Occipital lobe (tissue), 3 donors: ENCODE measurements at places on chromosomes 12 and 14.

DNA sequence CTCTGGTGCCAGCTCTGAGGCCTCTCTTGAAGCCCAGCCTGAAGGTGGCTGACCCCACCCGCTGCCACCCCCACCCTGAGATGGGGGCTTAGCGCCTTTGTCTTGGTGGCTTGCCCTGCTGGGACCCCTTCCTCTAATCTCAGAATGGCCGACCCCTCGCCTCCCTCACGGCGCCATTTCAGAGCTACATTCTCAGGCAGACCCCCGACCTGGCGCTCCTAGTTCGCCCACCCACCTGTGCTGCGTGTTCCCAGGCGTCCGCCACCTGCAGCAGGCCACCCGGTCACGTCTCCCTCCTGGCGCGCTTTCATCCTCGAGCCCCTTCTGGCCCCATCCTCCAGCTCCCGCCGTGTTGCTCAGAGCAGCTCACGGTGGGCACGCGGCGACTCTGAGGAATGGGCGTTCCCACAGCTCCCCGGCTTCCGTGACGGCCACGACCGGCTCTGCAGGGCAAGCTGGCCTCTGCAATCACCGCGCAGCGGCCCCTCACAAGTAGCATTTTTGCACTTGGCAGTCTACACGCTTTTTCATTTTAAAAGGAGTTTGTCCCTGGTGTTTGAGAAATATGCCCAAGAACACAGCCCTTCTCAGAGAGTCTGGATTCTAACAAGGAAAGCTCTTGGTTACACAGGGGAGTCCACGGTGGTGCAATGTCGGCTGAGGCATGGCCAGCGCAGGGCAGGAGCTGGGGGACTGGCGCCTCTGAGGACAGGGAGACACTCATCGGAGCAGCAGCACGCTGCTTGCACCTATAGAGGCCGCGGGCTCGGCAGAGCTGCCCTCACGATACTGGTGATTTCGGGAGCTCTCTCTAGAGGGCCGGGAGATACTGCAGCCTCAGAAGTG, 105.7 kb upstream of the C14orf180 start:
- no peak for DNase-seq

GRCh38 chr14:90111895-90112534, 50.2 kb downstream of the KCNK13 start:
- no peak for DNase-seq

GRCh38 chr12:108761226-108761625, 29.9 kb upstream of the CORO1C start:
- DNase-seq, result no peak

DNA sequence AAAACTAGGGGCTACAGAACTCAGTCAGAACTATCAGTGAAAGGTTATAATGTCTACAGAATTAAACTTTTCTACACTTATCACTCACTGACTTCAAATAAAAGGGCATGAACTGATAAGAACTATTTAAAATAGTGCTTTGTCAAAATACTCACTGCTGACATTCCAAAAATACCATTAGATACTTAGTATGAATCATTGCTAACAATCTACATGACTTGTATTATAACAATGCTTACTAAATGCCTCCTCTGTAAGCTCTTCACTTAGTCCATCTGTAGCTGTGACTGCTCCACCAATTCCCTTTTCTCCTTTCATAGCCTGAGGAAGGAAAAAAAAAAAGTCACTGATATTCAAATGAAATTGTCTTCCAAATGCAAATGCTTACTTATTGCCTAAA, 17.0 kb downstream of the NFYB start:
- no peak for DNase-seq

DNA sequence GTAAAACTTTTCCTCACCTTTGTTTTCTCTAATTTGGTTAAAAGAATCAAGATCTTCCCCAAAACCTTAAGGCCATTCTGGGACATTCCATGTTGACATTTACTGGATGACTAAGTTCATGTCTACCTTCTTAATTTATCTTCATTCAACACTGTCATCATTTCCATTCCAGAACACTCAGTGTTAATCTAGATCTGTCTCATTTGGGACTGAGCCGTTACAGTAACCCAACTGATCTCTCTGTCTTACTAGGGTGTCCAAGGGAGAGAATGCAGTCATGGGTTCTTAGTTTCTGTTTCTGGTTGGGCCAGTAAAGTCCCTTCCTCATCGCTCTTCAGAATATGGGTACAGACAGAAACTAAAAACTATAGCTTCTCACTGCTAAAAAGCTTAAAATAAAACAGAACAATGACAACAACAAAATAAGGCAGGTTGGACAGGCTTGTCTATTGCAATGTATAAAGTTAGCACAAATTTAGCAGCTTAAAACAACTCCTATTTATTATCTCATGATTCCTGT, 144.8 kb downstream of the ASCL1 start:
- DNase-seq, result no peak

GRCh38 chr12:66860752-66861750, 182.2 kb upstream of the GRIP1 start:
- peak; percentile 49 for DNase-seq

DNA sequence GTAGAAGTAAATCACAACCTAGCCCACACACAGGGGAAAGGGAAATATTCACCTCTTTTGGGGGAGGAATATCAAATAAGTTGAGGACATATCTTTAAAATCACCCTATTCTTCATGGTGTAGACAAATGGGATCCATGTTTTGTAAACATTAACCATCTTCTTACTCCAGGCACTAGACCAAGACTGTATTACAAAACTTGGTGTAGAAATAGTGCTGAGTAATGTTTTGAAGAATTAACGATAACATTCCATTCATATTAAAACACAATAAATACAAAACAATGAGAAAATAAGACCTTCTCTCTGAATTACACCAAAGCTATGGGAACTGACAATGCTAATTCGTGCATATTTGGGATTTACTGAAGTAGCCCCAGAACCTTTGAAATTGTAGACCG, 633.6 kb downstream of the BCL11B start:
- no peak for DNase-seq

GRCh38 chr14:71246539-71246938, 339.3 kb downstream of the PCNX1 start:
- no peak for DNase-seq

DNA sequence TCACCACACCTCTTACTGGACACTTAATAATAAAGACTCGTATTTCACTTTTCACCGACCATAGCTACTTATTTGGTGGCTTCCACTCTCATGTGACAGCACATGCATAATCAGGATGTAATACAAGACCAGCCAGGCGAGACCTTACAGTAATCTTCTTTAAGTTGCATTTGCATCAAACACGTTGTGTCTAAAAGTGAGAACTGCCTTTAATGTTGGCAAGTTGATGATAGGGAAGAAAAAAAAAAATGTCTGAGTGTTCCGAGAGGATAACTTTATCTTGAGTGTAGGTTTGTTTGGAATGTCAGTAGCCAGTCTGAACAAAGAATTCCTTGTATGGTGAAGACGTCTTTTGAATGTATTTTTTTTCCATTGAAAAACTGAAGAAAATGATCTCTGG, 440.4 kb downstream of the ADAMTS20 start:
- no peak for DNase-seq

GRCh38 chr14:103070263-103070885, 13.0 kb upstream of the CDC42BPB start:
- DNase-seq, result no peak

GRCh38 chr12:41205070-41205709, 17.1 kb downstream of the PDZRN4 start:
- DNase-seq, result no peak

DNA sequence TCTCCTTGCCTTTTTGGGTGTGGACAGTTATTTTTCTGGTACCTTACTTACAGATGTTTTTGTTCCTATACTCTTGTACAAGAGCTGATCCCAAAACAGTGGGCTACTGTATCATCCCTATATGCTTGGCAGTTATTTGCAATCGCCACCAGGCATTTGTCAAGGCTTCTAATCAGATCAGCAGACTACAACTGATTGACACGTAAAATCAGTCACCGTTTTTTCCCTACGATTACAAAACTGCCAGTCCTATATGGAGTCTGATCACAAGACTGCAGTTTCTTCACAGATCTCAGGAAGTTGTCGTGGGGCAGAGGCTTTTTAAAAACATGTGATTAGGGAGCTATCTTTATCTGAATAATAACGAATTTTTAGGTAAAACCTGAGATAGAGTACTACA, 1.3 kb downstream of the LYSET start:
- no peak for DNase-seq

GRCh38 chr12:71027856-71028255, 107.3 kb upstream of the PTPRR start:
- no peak for DNase-seq

DNA sequence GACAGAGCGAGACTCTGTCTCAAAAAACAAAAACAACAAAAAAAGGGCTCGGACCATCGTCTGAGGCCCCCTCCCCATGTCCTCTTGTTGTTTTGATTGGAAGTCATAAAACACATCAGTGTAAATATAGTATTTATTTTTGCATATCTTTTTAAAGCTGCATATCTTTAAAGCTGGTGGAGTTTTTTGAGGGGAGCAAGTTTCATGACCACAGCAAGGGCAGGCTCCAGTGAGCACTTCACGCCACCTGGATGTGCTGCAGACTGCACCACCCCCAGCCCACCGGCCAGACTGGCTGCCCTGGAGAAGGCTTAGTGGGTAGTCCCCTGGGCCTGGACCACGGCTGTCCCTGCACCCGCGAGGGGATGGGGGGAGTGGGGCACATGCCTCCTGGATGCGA, 11.9 kb upstream of the BCL7A start:
- no peak for DNase-seq

GRCh38 chr12:20350026-20350425, 18.3 kb upstream of the PDE3A start:
- DNase-seq, result no peak

DNA sequence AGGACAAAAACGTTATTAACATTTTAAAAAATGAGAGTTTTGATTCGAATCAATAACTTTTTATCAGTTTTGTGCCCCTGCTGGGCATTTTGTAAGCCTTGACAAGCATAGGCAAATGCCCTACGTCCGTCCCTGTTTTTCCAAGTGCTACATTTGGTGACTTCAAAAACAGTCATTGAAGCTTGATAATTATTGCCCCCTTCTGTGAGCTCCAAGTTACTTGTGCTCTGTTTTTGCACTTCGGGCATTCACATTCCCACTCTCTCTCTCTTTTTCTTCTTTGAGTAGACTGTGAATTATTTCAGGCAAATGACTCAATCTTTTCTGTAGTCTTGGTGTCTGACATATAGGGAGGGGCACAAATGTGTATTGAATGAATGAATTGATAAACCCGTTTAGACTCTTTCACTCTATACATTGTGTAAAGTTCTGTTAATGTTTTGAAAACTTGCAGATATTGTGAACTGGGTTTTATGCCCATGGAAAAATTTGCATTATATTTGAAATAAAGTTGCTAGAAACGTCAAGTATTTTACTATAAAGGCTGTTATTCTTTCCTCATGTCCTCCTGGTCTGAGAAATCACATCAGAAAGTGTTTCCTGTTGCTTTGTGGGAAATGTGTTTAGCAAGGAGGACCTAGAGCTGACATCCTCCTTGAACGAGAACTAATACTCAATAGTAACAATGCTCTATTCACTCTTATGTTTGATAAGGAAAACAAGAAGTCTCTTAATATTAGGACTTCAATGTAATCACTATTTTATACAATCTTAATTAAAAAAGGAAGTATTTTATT, 1.4 kb downstream of the APAF1 start:
- no peak for DNase-seq

GRCh38 chr12:25135531-25136154, 59.3 kb downstream of the DNAI7 start:
- no peak for DNase-seq

DNA sequence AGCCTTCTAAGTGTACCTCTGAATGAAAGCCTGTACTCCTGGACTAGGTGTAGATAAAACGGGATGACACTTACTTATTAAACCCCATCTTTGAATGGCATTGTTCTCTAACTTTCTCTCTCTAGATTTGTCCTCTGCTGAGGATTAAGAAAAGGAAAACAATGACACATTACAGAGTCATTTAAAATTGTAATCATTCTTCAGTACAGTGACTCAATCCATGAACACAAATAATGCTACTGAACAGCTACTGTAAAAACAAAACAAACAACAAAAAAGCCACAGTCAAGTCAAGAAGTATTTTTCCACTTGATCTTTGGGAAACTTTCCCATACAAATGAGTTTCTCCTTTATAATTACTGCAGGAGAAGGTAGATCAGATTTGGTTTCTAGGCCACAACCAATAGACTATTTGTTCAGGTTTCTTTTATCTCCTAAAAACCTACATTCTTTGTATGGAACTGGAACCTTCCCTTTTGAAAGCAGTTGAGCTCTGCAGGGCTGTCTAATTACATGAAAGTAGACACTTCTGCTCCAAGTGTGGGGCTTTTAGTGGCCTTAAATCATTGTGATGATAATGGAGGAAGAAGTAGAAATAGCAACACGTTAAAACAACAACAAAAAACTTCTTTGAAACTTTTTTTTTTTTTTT, 219.1 kb downstream of the ESR2 start:
- DNase-seq, result no peak

GRCh38 chr14:46550836-46551235, 100.7 kb downstream of the RPL10L start:
- no peak for DNase-seq

- DNase-seq, result no peak
These were observed 17.4 kb downstream of the CDKN1B start for GRCh38 chr12:12734561-12735071.

- no peak for DNase-seq
These were observed 205.1 kb downstream of the NEDD1 start for GRCh38 chr12:97112136-97112535.

GRCh38 chr12:26523708-26524150, 309.3 kb downstream of the ITPR2 start:
- peak; percentile 84 for DNase-seq

- no peak for DNase-seq
These were observed 16.4 kb upstream of the RNASE4 start for GRCh38 chr14:20667957-20668356.

DNA sequence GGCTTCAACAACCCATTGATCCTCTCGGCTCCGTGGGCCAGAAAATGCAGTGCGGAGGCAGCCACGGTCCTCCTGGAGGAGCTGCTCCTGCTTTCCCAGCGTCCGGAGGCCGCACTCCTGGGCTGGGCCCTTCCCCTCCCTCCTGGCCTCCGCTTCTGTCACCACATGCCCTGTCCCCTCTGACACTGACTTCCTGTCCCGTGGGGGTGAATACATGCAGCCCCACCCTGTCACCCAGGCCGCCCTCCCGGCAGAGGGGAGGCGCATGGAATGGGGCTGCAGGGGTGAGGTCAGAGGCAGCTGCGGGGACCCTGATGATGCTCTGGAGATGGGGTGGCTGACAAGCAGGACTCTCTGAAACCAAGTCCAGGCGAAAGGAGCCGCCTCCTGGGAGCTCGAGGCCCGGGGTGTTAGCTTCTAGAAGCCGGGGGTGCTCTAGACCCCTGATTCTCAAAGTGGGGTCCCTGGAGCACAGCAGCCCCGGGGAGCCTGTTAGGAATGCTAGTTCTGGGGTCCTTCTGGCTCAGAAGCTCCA, 32.2 kb downstream of the NOC4L start:
- DNase-seq, result no peak

DNA sequence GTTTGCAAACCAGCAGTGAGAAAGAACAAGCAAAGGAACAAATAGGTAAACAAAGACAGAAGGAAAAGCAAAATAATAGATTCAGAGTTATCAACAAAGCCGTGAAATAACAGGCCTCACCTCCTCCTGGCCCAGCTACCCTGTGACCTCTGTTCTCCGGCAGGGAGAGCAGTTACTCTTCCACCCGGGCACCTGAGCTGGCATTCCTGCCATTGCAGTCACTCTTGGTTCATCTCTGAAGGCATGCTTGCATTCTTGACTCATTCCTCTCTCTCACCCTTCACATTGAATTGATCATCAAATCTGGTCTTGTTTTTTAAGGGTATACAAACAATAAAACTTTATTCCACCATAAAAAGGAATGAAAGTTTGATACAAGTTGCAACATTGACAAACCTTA, 95.1 kb downstream of the TTC8 start:
- no peak for DNase-seq

- no peak for DNase-seq
These were observed 33.2 kb downstream of the EFCAB11 start for GRCh38 chr14:89921346-89921745.
